ENCODE measurements at places on chromosomes 1 and 21.

DNA sequence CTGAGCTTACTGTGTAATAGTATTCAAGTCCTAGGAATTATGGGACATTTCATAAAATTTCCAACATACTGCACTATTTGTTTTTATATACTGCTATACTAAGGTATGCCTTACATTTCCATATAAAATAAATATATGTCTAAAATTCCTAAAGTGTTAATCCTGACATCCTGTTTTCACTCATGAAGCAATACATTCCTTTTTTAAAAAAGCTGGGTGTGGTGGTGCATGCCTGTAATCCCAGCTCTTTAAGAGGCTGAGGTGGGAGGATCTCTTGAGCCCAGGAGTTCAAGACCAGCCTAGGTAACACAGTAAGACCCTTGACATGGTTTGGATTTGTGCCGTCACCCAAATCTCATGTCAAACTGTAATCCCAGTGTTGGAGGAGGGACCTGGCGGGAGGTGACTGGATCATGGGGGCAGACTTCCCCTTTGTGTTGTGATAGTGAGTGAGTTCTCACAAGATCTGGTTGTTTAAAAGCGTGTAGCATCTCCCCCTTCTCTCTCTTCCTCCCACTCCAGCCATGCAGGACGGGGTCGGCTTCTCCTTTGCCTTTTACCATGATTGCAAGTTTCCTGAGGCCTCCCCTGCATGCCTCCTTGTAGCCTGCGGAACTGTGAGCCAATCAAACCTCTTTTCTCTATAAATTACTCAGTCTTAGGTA is 5.8 kb downstream of the CDC42BPA start:
- no peak for DNase-seq

DNA sequence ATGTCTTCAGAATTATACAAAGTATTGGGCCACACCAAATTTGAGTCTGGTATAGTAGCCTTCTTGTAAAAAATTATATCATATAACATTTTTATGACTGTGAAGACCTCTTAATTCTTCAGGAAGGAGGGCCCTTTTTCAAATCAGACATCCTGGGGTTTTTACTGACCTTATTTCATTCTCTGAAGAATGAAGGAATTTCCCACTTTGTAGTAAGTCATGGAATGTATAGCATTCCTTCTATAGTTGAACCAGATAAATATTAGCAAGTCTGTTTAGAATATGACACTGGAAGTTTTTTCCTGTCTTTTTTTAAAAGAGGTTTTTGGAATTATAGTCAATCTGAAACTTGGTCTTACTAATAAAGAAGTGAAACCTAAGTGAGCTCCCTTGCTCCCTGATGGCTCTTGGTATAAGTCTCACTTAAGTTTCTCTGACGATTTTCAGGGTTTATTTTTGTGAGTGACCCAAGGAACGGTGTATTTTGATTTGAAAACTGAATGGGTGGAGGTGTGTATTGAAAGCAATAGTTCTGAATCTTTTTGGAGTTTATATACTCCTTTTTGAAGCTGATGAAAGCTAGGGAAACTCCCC is 23.7 kb downstream of the SNX27 start:
- no peak for DNase-seq

DNA sequence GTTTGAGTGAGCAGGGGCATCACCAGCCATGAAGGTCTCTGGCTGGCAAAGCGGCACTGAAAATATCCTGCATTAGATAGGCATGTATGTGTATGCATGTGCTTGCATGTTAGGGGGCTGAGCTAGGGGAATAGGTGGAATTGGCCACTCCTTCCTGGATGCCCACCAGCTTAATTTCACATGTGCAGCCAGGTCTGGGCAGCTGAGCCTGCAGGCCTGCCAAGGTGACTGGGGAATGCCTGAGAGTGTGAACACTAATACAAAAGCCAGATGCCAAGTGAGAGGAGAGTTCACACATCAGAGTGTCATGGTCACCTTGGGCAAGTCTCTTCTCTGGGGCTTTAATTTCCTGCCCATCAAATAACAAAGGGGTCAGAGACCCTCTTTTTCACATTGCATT is 155.9 kb downstream of the HIVEP3 start:
- no peak for DNase-seq

- DNase-seq = no peak
These were observed 28.5 kb upstream of the SERBP1 start for GRCh38 chr1:67458663-67459062.

- DNase-seq = no peak
These were observed 62.8 kb upstream of the DPH5 start for GRCh38 chr1:101088431-101088830.

DNA sequence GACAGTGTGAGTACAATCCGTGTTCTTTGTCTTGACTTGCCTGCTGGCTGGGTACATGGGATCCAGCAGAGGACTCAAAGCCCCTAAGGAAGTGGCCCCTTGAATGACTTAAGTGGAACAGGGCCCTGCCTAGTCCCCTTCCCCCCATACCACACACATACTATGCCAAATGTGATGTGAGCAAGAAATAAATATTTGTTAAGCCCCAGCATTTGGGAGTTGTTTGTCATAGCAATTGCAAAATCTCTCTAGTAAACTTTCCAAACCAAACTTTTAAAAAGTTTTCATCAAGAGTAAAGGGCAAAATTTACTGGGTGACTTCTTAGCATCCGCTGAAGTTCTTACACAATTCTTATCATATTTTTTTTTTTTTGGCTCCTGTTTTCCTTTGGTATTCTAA is 32.5 kb upstream of the CACHD1 start:
- no peak for DNase-seq

- peak; percentile 81 for DNase-seq
These were observed 65.5 kb downstream of the NID1 start for GRCh38 chr1:235999259-235999925.

DNA sequence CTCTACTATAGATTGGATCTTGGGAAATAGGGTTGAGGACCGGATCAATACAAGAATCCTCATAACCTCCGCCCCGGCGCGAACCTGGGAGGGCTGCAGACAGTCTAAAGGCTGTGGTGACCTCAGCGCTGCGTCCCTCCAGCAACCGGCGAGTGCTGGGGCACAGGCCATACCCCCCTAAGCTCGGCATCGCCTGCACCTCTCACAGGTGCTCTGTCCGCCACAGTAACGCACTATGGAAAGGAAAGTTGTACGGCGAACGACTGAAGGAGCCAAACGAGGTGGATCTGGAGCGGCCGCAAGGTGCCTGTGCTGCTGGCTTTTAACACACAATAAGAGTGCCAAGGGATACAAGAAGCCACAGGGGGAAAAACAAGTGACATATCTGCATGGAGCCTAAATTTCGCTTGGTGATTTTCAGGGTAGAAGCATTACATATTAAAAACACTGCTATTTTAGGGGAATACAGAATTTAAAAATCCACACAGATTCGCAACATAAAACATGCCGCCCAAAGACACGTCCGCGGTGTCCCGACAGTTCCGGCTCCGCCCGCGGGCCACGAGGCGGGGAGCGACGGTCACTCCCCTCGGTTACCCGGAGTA is 1.4 kb upstream of the RBM15 start:
- no peak for DNase-seq

- peak; percentile 41 for DNase-seq
These were observed 935 bp downstream of the KCNK2 start for GRCh38 chr1:215083383-215083961.

- DNase-seq = no peak
These were observed 95.9 kb downstream of the PLD5 start for GRCh38 chr1:242428399-242429190.

DNA sequence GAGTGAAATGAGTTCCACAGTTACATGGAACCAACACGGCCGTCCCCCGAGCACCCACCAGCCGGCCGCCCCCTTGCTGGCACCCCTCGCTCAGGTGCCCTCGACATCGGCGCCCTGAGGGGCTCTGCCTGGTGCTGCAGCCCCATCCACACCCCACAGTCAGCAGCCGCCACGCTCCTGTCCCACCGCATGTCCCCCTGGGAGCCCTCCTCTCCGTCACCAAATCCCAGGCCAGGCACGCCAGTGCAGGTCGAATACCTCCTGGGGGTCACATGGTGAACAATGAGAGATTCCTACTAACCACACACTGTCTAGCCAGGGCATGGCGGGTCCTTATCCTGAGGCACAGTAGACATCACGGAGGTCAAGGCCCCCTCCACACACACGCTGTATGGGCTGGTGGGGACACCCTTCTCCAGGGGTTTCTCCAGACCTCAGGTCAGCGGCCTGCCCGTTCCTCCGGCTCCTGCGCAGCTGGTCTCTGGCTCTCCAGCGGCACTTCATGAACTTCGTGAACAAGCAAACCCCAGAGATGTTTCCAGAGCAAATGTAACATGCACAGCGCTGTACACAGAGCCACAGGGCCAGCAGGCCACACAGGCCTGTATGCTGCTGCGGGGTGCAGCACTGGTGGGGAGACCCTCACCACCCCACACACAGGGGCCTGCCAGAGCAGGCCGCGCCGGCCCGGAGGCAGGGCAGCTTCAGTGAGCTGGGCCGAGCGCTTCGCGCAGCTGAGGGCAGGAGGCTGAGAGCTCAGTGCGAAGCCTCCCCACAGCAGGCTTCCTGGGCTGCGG is 21.8 kb downstream of the POFUT2 start:
- no peak for DNase-seq

GRCh38 chr1:230509281-230509977 is 83.3 kb upstream of the PGBD5 start:
- DNase-seq = peak; percentile 90

DNA sequence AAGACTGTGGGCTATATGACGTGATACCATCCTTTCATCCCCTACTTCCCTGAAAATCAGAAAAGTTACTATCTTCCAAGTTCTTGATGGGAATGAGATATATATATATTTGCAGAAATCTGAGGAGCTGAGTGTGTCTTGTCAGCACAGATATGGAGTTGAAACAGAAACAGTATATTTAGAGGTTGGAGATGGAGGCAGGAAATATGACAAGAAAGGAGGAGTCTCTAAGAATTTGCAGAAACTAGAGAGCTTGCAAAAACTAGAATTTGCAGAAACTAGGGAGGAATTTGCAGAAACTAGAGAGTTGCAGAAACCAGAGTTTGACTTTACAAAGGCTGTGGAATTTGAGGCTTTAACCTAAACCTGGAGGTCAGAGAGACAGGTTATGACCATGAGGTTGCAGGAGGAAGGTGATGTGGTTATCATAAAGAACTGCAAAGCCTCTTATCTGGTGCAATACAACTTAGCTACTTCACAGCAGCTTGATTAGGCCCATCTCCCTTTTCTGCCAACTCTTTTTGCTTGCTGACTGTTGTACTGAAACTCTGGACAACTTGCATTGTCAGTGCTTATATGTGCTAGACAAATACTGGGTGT is 22.3 kb downstream of the XCL2 start:
- DNase-seq = no peak

GRCh38 chr21:41435706-41436105 is 9.7 kb downstream of the MX1 start:
- DNase-seq = no peak

GRCh38 chr1:246020211-246020954 is 486.7 kb downstream of the SMYD3 start:
- no peak for DNase-seq

GRCh38 chr1:7174980-7175906 is 390.0 kb downstream of the CAMTA1 start:
- no peak for DNase-seq

- DNase-seq = no peak
These were observed 13.1 kb downstream of the ACBD6 start for GRCh38 chr1:180489313-180489712.

DNA sequence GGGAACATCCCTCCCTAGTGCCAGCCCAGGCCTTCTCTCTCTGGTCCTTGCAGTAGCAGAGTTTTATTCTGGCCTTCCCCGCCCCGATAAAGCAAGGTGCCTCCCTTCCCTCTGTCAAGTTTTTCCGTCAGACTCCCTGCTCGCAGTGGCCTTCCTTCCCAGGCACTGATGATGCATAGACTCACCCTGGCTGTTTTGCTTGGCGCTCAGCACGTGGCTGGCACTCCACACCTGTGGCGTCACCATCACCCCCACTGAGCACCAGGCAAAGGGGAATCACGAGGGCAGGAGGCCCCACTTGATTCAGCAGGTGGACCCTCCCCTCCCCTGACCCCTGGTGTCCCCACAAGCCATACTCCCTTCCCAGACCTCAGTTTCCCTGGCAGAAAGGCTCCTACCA is 7.4 kb downstream of the SLC26A9 start:
- no peak for DNase-seq

- DNase-seq = no peak
These were observed 103.1 kb upstream of the CSF3R start for GRCh38 chr1:36585569-36586548.

GRCh38 chr1:156160743-156161171 is 7.4 kb downstream of the SEMA4A start:
- peak; percentile 85 for DNase-seq

DNA sequence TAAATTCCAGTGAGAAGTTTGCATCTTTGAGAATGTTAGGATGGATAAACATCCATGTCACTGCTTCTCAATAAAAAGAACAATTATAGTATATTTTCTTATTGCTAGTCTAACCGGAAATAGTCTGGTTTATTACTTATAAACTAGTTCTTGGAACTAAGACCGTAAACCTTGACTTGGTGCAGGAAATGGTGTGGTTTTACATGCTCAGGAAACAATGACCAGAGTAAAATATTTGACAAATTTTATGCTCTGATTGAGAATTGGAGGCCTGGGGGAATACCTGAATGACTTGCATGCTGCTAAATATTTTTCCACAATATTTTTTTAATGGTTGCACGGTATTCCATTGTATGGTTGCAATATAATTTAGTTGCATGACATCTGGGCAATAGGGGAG is 76.3 kb downstream of the XCL2 start:
- no peak for DNase-seq

DNA sequence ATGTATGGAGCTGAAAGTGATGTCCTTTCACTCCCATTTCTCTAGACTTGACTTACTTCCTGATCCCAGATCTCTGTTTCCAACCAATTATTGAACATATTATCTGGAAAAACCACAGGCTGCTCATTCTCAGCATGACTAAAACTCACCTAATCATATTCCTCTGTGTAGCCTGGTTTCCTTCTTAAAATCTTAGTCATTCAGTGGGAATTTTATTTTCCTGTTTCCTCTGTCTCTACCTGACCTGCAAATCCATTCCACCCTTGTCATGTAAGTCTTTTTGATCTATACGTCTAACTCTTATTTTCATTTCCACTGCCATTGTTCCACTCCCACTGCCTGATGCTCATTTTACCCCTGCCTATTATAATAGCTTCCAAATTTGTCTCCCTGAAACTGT is 67.9 kb upstream of the APOBEC4 start:
- DNase-seq = no peak

DNA sequence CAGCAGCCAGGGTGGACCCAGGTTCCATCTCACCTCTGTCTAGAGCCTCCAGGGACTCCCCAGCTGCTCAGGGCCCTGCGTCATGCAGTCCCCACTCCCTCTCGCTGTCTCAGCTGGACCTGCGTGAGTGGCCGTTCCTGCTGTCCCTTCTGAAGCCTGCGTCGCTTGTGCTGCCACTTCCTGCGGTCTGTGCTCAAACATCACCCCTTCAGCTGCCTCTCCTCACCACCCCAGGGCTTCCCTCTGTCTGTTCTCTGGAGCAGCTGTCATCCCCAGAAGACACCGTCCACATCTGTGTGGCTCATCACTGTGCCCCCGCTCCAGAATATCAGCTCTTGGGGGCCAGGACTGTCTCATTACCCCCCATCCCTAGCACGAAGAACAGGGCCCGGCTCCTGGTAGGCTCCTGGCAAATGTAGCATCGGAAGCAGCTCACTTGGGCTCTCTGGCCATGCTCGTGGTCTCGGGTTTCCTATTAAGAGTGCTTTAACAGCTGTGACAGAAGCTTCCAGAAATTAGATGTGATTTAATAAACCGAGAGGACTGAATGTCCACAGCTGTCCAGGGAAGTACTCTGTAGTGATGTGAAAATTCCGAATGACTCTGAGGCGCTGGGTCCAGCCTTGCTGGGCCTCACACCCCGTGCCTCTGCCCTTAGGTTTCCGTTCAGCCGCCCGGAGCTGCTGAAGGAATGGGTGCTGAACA is 3.3 kb downstream of the THAP3 start:
- no peak for DNase-seq

GRCh38 chr1:115697619-115698018 is 55.8 kb downstream of the VANGL1 start:
- no peak for DNase-seq
